Amniotic stem cell (primary cell): ENCODE measurements at places on chromosomes 6 and 20.

GRCh38 chr6:16206595-16207037 lies 31.8 kb upstream of the GMPR start:
- peak; percentile 66 for DNase-seq

GRCh38 chr20:35478804-35479472 lies 23.5 kb downstream of the CEP250 start:
- DNase-seq = no peak

DNA sequence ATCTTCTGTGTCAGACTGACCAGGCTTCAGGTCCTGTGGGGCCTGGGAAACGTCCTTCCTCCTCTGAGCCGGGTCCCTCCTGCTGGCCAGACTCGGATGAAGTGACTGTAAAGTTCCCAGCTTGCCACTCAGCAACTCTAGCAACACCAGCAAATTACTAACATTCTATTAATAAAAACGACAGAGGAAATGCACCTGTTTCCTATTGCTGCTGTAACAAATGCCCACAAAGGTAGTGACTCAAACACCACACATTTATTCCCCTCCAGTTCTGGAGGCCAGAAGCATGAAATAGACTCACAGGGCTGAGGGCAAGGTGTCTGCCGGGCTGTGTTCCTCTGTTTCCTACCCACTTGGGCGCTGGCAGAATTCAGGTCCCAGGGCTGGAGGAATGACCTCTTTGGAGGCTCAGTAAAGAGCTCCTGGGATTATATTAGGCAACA lies 48.8 kb downstream of the CTCFL start:
- DNase-seq = no peak

DNA sequence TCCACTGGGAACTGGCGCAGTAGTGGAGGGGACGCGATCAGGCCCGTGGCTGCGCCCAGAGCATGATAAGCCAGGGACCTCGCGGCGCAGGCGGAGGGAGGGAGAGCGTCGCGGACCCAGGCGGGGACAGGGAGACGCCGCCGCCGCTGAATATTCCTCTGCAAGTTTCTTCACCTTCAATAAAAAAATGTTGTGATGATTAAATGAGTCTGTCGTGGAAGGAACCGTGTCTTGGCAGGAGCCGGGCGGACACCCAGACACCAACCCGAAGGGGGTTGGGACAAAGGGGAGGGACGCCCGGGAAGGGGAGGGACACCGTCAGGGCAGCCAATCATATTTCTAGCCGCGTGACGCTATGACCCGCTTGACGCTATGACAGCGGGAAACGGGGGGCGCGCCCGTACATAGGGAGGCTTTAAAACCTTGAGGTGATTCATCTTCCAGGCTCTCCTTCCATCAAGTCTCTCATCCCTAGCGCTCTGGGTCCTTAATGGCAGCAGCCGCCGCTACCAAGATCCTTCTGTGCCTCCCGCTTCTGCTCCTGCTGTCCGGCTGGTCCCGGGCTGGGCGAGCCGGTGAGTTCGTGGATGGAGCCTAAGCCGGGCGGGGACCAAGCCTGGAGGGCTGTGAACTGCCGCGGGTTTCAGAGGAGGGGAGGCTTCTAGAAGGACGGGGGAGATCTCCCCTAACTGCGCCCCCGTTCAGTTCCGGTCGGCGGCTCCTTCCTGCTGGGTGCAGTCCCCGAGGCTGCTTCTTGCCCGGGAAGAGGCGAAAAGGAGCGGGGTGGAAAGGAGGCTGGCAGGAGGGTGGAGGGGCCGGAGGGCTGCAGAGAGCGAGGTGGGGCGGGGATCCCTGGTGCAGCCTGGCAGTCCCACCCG lies at the start of gene ULBP2:
Gene ULBP2, plus strand, starts transcription at position 432 of the 878 bp plus-strand sequence. Its CDS starts 59 bp downstream, at position 491.
- DNase-seq = peak; percentile 94

DNA sequence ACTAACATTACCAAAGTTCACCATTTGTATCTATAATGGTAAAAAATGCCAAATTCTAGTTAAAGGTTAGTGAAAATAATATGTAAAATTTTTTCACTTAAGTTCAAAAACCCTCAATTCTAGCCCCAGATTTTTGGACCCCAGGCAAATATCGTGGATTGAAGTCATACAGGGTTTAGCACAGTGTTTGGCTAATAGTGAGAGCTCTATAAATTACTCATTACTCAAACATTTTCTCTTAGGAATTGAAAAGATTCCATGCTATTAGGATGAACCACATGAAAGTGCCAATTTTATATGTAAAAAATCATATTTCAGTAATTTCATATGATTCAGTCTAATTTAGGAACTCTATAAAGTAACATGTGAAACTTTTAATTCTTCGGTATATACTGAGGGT lies 170.3 kb upstream of the PREP start:
- no peak for DNase-seq

- no peak for DNase-seq
These were observed 73.2 kb downstream of the QRSL1 start for GRCh38 chr6:106702451-106703110.

DNA sequence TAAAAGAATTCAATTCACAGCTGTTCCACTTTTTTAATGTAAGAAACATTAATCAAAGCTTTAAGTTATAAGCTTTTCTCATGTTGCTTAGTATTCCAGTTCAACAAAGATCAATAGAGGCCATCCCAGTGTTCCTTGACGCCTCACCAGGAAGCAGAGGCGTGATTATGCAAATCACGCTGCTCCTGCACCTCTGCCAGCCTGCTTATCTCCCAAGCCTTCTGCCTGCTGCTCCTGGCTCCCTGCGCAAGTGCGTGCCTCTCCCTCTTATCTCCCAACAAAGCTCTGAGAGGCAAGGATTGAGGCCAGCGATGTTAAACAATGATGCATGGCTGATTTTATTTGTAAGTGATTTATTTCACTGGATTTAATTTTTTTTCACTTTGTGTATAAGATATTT lies 42.8 kb downstream of the INSM1 start:
- DNase-seq = no peak

DNA sequence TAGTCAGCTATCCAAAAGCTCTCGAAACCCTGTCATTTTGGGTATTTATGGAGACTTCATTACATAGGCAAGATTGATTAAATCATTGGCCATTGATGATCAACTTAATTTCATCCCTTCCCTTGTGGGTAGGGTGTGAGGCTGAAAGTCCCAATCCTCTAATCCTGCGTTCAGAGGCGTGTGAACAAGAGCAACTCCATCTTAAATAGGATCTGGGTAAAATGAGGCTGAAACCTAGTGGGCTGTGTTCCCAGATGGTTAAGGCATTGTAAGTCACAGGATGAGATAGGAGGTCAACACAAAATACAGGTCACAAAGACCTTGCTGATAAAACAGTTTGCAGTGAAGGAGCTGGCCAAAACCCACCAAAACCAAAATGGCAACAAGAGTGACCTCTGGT lies 641.7 kb upstream of the GJE1 start:
- no peak for DNase-seq

- no peak for DNase-seq
These were observed 390.2 kb upstream of the FLRT3 start for GRCh38 chr20:14727485-14728150.

- no peak for DNase-seq
These were observed 25.2 kb upstream of the RNF24 start for GRCh38 chr20:4040283-4041179.

GRCh38 chr20:37298190-37298939 lies 8.9 kb downstream of the MANBAL start:
- DNase-seq = no peak

DNA sequence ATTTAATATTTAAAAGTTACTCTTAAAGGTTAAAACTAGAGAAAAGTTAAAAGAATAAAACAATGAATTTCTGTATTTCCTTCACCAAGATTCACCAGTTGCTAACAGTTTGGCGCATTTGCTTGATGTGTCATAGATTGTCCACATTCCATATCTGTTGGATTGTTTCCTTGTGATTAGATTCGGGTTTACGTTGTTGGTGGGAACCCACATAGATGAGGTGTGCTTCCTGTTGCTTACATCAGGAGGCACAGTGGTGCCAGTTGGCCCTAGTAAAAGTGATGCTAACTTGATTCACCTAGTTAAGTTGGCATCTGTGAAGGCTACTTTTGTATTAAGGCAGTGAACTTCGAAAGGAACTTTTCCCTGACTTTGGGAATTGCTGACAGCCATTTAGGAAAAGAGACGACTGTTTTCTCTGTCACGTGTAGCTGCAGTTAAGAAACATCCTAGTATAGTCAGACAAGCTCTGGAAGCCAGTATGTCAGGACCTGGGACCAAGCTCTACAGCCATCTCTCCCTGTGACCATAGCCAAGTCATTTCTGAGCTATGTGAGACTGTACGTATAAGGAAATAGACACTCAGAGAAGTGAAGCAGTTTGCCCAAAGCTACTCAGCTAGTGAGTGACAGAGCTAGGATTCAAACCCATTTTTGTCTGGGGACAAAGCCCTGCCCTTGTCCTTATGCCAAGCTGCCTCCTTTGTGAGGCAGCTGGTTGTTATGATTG lies 49.0 kb downstream of the PPARD start:
- DNase-seq = peak; percentile 66

- no peak for DNase-seq
These were observed 313.5 kb downstream of the SLC35F1 start for GRCh38 chr6:118220429-118221128.

DNA sequence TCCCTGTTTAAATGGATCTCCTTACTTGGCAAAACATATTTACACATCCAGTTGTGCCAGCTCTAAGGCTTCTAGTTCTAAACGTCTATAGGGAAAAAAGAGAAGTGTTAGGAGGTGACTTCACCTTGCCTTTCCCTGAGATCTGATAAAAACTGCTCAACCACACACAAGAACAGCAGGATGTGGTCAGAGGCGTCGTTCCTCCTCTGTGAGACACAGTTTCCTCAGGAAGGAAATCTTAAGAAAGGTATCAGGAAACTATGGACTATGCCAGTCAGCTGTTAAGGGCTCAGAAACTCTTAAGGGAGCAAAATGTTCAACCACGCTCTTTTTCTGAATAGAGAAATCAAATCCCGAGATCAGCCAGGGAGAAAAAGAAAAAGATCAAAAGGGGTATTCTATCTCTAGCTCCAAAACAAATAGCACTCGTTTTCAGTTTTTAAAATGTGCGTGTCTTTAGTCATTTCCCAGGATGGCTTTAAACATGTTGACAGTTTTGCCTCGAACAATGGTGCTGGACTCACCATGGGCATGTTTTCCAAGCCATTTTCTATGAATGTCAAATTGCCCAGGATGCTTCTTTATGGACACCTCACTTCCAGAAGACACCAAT lies 154.5 kb downstream of the HACE1 start:
- no peak for DNase-seq

DNA sequence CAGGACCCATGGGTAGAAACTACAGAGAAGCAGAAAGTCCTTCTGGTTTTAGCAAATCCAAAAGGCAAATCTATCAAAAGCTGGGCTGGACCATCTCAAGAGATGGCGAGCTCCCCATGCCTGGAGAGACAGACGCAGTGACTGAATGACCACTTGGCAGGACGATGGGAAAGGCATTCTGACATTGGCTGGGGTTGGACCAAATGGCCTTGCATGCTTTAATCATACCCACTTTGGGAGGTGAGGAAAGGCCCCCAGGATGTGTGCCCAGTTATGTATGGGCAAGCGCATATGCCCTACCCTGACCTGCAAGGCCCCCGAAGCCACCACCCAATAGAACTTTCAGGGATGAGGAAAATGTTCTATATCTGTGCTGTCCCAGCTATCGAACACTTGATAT lies 45.1 kb downstream of the JPH2 start:
- DNase-seq = no peak

DNA sequence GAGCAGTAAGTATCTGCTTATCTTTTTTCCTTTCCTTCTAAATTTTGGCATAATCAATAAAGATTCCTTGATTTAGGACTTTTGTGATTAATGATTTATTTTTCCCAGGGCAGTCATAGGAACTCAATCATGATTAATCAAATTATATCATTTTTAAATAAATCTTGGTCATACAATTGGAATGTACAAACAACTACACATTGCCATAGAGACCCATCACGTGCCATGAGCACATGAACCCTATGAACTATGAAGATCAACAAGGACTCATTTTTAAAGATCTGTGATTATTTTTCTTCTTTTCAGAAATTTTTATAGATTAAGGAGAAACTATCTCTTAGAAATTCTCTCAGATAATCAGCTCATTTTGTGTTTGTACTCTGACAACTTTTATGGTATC lies 622.4 kb downstream of the BCKDHB start:
- DNase-seq = no peak

DNA sequence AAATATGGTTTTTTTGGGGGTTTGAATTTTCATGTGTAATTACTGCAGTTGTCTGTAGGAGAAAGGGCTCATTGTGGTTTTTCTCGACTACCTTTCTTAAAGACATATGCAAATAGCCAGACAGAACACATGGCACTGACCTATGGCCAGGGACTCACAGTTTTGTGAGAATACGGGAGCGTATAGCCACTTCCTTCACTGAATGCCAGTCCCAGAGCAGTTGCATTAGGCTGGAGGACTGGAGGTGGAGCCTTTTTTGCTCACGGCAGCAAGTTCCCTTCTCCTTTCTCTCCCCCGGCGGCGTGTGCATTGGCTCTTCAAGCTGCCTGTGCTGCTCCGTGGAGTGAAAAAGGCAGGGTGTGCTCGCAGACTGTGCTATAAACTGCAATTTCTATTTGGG lies 114.9 kb downstream of the AKAP7 start:
- DNase-seq = no peak

DNA sequence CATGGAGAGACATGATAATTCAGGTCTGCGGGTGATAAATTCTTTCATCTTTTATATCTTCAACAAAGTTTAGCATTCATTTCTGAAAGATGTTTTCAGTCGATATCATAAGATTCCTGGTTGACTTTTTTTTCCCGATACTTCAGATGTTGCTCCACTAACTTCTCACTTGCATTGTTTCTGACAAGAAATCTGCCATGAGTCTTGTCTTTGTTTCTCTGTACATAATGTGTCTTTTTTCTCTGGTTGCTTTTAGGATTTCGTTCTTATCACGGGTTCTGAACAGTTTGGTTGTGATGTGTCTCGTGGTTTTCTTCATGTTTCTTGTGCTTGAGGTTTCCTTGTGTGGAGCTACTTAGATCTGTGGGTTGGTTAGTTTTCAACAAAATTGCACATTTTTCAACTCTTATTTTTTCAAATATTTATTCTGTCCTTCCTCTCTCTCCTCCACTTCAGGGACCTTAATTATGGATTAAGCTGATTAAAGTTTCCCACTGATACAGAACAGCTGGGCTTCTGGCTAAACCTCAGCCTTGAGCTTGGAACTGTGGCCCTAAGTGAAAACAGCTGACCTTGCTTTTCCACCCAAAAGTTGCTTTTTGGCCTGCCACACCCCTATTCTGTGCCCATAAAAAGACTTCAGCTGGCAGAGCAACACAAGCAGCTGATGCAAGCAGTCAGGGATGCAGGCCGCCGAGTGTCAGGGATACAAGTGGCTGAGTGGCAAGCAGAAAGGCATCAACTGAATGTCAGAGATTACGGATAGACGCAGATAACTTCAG lies 97.9 kb upstream of the SNX9 start:
- DNase-seq = no peak

DNA sequence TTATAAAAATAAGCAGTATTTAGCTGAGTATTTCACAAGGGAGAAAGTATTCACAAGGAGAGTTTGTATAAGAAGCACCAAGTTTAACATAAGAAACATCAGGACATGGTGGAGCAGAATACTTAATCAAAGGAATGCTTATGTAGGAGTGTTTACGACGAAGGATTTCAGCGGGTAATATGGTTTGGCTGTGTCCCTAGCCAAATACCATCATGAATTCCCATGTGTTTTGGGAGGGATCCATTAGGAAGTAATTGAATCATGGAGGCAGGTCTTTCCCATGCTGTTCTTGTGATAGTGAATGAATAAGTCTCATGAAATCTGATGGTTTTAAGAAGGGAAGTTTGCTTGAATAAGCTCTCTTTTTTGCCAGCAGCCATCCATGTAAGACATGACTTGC lies 1099.1 kb upstream of the ADGRB3 start:
- no peak for DNase-seq

GRCh38 chr6:1009103-1009502 lies 302.8 kb upstream of the FOXQ1 start:
- no peak for DNase-seq
